ENCODE measurements at places on chromosomes 7 and 10.

GRCh38 chr10:5963071-5963470 lies 14.3 kb downstream of the IL15RA start:
- DNase-seq = no peak

- DNase-seq = no peak
These were observed 37.7 kb downstream of the EBF3 start for GRCh38 chr10:129926066-129927055.

GRCh38 chr7:118502235-118502634 lies 277.7 kb downstream of the ANKRD7 start:
- no peak for DNase-seq

GRCh38 chr10:5538446-5538845 lies 13.7 kb downstream of the CALML3 start:
- no peak for DNase-seq

DNA sequence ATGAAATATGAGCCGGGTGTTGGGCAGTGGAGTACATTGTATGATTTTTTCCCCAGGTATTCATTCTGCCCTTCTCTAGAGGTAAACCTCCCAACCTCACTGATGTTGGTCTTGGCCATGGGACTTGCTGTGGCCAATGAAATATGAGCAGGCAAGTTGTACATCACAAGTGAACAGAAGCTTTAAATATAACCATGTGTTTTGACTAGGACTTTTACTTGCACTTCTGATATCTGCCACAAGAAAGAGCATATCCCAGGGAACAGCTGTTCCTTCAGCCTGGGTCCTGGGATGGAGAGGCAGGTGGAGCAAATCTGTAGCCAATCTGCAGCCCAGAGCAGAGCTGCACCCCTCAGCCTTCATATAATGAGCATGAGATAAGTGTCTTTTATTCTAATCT lies 109.8 kb upstream of the PALS2 start:
- DNase-seq = no peak
